ENCODE measurements at places on chromosomes 5 and 9.

DNA sequence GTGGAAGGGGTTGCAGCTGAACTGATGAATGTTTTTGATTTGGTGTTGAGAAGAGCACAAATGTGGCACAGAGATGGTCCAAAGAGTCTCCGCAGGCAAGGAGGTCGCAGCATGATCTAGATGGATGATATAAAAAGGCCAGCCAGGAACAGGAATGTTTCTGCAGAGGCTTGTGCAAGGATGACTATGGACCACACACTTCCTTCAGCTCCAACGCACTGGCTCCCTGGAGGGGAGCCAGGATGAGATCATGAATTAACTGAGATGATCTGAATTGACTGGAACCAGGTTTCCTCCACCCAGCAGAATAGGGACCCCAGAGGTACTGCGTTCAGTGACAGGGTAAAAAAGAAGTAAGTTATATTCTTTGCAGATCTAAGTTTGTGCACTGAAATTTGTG lies 89.0 kb downstream of the ARSB start:
- DNase-seq, result no peak

DNA sequence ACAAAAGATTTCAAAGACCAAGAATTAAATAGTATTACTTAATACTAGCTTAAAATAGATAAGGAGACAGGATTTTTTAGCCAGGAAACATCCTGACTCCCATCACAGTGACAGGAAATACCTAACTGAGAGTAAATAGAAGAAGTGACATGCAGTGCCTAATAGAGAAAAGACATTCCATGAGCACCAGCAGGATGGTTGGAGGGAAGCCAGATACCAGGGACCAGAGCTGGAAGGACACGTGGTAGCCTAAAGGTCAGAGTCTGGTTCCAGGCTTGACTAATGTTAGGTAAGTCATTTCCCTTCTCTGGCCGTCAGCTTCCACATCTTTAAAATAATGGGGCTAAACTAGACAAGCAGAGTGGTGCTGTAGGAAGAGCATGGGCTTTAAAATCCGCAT lies 41.6 kb downstream of the CDK5RAP2 start:
- no peak for DNase-seq

- DNase-seq, result no peak
Measured at GRCh38 chr5:142918959-142919635, 148.9 kb downstream of the ARHGAP26 start.

DNA sequence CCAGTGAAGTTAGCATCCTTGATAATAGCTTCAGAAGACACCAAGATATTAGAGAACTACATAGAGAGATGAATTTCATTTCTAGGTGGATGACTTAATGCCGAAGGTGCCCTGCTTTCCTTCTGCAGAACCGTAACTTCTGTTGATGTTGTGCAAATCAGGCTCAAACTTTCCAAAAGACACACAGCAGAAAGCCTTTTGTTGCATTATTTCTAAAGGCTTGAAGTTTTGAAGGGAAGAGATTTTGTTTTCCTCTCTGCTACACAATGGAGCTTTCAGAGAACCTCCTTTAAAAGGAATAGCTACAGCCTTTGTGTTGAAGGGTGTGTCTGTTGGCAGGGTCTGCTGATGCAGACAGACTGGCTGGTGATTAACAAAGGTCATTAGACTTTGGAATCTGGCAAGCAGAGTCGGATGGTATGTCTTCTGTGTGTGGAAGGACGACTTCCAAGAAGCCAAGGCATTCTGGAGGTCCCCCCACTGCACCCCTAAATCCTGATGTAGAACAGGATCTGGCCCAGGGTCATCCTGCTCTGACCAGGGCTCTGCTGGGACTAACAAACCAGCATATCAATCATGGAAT lies 57.8 kb downstream of the ZNF462 start:
- no peak for DNase-seq

GRCh38 chr5:51416149-51416548 lies 32.9 kb downstream of the ISL1 start:
- DNase-seq, result no peak

GRCh38 chr5:136235321-136235720 lies 42.4 kb upstream of the SMIM32 start:
- no peak for DNase-seq

GRCh38 chr9:18467696-18468095 lies 6.3 kb upstream of the ADAMTSL1 start:
- DNase-seq, result no peak

GRCh38 chr9:84754881-84755280 lies 85.4 kb downstream of the NTRK2 start:
- DNase-seq, result no peak

- no peak for DNase-seq
Measured at GRCh38 chr9:76525196-76525595, 66.2 kb downstream of the GCNT1 start.

DNA sequence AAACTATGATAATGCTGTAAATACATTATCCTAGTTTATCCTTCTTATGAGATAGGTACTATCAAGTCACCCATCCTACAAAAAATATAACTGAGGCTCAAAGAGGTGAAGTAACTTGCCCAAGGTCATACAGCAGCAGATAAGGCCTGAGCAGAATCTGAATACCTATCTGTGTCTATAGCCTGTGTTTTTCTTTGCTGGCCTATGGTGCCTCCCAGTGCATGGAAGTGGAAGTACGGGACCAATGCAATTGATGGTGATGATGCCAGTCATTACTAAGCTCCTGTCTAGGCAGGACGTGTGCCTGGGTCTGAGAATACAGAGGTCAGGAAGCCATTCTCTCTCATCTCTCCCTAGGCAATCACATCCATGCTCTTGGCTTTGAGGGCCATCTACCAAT lies 67.8 kb downstream of the FAT2 start:
- no peak for DNase-seq

GRCh38 chr5:75348241-75348640 lies 11.2 kb downstream of the HMGCR start:
- no peak for DNase-seq

- no peak for DNase-seq
Measured at GRCh38 chr5:50476549-50476948, 35.5 kb upstream of the EMB start.

DNA sequence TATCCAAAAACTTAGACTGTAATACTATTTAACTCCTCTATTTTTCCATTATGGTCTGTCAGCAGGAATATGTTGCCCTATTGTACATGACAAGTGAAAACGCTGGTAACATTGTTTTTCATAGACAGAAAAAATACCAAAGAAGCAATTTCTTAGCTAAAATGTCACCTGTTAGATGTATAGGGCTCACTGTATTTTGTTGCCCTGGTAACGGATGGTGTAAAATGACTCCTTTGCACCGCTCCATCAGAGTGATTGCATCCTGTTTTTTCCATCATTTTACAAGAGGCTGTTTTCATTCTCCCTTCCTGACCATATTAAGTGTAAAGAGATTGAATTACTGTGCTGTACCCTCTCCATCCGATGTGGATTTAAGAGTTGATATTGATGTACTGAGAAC lies 460.1 kb upstream of the TLE4 start:
- DNase-seq, result no peak

DNA sequence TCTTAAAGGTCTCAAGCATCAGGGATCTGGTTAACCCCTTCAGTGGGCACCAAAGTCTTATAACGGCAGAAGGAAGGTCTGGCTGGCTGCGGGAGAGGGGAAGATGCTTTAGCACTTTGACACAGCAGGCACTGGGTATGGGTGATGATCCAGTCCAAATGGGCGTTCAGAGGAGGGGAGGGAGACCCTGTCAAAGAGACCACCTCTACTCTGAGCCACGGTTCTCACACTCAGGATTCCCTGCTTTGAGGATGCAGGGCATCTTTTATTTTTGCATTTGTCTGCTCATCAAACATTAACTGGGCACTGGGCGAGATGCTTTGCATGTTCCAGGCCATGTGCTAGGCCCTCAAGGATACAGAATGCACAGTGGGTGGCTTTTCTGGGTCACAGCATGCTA lies 204.0 kb downstream of the DAB2IP start:
- DNase-seq, result no peak

GRCh38 chr5:80172067-80172695 lies 83.7 kb downstream of the SERINC5 start:
- DNase-seq, result no peak

- no peak for DNase-seq
Measured at GRCh38 chr5:16456103-16456832, 9.3 kb downstream of the ZNF622 start.

DNA sequence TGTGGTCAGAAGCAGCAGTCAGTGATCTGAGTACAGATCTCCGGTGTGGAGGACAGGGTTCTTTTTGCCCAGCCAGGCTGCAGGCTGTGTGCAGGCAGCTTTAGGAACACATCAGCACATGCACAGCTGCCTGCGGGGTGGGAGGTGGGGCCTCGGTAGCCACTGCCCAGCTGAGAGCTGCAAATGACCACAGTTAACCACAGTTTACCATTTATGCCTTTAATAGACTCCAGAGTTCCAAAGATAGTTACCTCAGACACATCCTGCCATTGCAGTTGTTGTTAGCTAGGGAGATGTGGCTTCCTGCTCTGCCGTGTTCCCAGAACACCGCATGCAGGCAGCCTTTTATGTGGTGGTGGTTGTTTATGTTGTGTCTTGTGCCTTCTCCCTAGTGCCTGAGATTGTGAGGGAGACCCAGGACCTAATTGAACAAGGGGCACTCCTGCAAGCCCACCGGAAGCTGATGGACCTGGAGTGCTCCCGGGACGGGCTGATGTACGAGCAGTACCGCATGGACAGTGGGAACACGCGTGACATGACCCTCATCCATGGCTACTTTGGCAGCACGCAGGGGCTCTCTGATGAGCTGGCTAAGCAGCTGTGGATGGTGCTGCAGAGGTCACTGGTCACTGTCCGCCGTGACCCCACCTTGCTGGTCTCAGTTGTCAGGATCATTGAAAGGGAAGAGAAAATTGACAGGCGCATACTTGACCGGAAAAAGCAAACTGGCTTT lies 10.2 kb downstream of the EXOC3 start:
- DNase-seq, result peak; percentile 56

All from activated effector memory CD4-positive, alpha-beta T cell treated with anti-CD3 and anti-CD28 coated beads, Interleukin-2, amount 50 U/mL, for 16 hours (primary cell).